ENCODE measurements at places on chromosomes 11 and 22. TPM values are rescaled to one million over a fixed set of nuclear protein-coding genes. Genes with fewer than 3 reads are reported as not detected.
A peak's percentile ranks its signal among the peaks of the same experiment; 100 is the strongest.

The TECTA gene
- not detected for polyA plus RNA-seq

The ST14 gene
- polyA plus RNA-seq: 13.3 TPM

GRCh38 chr11:80007616-80008015 lies 566.8 kb upstream of the TENM4 start:
- DNase-seq: no peak

DNA sequence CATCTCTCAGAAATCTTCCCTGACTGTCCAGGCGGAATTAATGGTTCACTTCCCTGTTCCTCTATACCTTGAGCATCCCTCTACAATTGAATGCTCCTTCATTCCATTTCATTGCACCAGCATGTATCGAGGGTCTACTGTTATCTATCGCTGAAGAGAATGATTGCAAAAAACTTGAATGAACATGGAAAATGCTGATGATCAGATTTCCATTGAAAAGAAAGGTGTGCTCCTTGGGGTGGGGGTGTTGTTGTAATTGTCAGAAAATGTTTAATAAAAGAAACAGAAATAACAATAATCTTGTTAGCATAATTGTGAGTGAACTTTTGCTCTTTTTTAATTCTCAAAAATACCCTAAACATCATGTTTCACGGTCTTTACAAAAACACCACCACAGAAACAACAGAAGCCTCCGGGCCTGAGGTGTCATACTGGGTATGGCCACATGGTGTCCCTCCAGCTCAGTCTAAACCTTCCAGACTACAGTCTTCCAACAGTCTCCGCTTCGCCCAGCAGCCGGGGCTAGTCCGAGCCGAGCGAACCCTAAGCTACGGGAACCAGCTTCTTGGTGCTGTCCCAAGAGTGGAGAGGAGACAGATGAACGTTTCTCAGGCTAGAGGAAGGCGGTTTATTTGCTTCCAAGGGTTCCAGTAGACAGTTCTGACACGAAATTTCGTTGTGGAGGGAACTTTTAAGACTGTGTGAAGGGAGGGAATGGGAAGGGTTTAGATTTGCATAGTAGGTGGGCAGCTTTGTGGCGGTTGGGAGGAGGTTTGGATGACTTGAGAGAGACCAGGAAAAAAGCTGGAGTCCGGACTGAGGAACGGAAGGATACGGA lies 75.8 kb upstream of the ZBED5 start:
- peak; percentile 91 for DNase-seq

GRCh38 chr11:67592880-67593564 lies 9.4 kb downstream of the GSTP1 start:
- DNase-seq: no peak

- peak; percentile 73 for DNase-seq
These were observed 20.9 kb upstream of the CTR9 start for GRCh38 chr11:10730151-10730550.

The ZBTB16 gene
- 8.3 TPM for polyA plus RNA-seq

GRCh38 chr11:78292109-78292803 lies 103.5 kb downstream of the USP35 start:
- peak; percentile 93 for DNase-seq

- peak; percentile 9 for DNase-seq
These were observed 918 bp upstream of the CAPN5 start for GRCh38 chr11:77065878-77066228.

GRCh38 chr11:41459465-41460401 lies at the start of gene LRRC4C:
Gene LRRC4C, minus strand, starts transcription at chr11:41459652.
- DNase-seq: no peak

- DNase-seq: no peak
These were observed 12.4 kb upstream of the HTATIP2 start for GRCh38 chr11:20351136-20351535.

The SGSM1 gene
- polyA plus RNA-seq: not detected

The C11orf97 gene
- polyA plus RNA-seq: not detected

The CLCF1 gene
- polyA plus RNA-seq: 14.8 TPM

GRCh38 chr11:67435727-67436458 lies 1.6 kb downstream of the PTPRCAP start:
- no peak for DNase-seq

- no peak for DNase-seq
These were observed 40.7 kb downstream of the MYH9 start for GRCh38 chr22:36347094-36347493.

DNA sequence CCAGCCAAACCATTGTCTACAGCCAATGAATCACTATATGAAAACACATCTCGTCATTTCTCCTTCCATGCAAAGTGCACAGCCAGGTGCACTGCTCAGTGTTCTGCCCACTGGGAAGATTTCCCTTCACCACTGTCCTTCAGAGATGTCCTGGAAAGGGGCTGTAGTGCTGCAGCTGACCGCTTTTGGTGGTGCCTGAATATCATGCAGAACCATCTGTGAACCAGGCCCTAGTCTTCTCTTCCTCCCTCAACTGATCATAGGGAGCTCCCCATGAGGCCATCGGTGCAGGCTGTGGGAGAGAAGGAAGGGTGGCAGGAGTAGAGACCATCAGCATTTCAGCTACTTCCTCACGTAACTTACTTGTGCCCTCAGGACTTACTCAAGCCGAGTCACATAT lies 70.2 kb downstream of the GAB4 start:
- DNase-seq: no peak

DNA sequence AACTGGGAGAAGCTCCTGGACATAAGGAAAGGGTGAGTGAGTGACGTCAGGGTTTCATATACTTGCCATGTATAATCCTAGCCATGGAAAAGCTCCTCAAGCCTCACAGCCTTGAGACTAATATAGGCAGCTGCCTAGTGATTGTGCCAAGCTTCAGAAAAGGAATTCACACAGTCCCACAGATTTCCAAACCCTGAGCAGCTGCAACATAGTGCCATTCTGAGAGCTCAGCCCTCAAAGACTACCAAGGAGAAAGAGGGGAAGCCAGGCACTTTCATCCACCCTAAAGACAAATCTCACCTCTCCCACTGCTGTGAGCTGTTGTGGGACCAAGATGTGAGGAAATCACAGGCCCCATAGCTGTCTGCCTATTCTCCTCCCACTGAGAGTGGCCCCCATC lies 707.9 kb upstream of the ANO5 start:
- no peak for DNase-seq

The CRACR2B gene
- polyA plus RNA-seq: 1.4 TPM
